ENCODE measurements at places on chromosomes 13 and 19.
A peak's percentile ranks its signal among the peaks of the same experiment; 100 is the strongest.

GRCh38 chr13:45953082-45953481 is 99.5 kb downstream of the ZC3H13 start:
- no peak for DNase-seq

DNA sequence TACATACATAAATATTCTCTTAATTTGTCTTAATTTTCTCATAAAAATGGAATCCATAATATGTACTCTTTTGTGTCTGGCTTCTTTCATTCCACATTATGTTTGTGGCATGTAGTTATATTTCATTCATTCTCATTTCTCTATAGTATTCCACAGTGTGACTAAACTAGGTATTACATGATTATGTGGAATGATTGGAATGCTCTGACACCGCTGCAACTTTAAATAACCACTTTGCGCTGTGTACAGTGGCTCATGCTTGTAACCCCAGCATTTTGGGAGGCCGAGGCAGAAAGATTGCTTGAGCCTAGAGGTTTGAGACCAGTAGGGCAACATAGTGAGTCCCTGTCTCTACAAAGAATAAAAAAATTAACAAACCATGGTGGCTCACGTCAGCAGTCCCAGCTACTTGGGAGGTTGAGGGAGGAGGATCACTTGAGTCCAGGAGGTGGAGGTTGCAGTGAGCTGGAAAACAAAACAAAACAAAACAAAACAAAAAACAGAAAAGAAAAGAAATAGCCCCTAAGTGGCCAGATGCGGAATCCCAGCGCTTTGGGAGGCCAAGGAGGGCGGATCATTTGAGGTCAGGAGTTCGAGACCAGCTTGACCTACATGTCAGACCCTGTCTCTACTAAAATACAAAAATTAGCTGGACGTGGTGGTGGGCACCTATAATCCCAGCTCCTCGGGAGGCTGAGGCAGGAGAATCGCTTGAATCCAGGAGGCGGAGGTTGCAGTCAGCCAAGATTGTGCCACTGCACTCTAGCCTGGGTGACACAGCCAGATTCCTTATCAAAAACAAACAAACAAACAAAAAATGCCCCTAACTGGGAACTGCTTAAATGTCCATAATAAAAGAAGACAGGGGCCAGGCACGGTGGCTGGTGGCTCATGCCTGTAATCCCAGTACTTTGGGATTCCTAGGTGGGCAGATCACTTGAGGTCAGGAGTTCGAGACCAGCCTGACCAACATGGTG is 8.0 kb upstream of the SAE1 start:
- no peak for DNase-seq

GRCh38 chr13:19645000-19645399 is 11.5 kb downstream of the MPHOSPH8 start:
- DNase-seq = no peak

GRCh38 chr19:19642506-19643157 is 825 bp downstream of the GMIP start:
- peak; percentile 52 for DNase-seq

DNA sequence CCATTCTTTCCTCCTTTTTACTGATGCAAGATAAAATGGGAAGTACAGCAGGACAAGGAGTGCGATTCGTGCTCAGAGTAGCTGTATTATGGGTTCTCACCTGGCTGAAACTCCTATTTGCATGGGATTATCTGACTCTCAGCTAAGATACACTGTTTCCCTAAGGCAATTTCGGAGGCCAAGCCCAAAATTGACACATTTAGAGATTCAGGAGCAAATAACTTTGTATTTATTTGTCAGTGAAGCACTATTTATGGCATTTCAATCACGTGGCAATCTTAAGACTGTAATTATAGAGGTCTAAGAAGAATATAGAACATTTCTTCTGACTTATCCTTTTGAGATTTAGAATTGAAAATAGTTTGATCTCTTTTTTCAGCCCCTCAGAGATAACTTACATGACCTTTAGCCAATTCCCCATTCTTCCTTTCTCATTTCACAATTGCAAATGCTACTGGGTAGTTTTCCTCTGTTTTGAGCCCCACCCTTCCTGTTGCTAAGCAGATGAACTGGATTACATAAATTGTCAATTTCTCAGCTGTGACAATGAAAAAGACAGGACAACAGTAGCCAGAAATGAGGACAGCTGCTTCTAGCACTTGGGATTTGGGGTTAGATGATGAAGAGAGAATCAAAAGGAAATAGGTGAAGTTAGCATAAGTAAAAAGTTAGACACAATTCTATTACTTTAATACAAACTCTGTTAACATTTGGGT is 122.7 kb upstream of the FRY start:
- DNase-seq = no peak

GRCh38 chr19:5480427-5480836 is 25.2 kb downstream of the ZNRF4 start:
- peak; percentile 30 for DNase-seq

- no peak for DNase-seq
Observed at GRCh38 chr19:42544146-42544545, 15.9 kb upstream of the CEACAM1 start.

GRCh38 chr19:664913-665443 is 2.0 kb upstream of the RNF126 start:
- peak; percentile 93 for DNase-seq

- no peak for DNase-seq
Observed at GRCh38 chr19:8655340-8655709, 24.9 kb downstream of the NFILZ start.

DNA sequence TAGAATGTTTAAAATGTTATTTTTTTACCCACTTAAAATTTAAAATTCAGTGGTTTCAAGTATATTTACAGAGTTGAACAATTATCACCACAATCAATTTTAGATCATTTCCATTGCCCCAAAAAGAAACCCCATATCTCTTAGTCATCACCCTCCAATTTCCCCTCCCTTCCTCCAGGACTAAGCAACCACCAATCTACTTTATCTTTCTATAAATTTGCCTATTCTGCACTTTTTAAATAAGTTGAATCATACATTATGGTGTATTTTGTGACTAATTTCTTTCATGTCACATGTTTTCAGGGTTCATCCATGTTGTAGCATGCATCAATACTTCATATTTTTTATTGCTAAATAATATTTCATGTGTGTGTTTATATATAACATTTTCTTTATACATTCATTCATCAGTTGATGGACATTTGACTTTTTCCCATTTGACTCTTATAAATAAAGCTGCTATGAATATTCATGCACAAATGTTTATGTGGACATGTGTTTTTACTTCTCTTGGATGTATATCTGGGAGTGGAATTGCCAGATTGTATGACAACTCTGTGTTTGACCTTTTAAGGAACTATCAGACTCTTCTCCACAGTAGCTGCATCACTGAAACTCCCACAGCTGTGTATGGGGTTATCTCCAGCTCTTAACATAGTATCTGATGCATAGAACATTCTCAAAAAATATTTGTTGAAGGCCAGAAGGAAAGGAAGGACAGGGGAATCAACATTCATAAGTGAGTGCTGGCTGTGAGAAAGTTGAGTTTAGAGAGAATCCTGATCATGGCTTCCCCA is 107.8 kb upstream of the OXGR1 start:
- DNase-seq = no peak

DNA sequence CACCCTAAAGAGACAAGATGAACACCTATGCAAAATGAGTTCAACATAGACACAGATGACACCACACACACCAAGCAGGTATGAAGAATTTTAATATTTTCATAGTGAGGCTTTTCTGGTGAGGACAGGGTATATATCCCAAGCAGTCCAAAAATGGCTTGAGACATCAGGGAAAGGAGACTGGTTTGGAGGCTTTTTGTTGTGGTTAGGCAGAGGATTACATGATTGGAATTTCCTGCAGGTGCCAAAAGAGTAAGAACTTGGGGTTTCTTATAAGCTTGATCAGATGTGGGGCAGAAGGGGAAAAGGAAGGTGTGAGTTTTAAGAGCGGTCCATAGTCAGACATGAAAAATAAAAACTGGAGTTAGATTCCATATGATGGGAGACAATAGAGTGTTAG is 420.8 kb upstream of the SLITRK1 start:
- DNase-seq = no peak

DNA sequence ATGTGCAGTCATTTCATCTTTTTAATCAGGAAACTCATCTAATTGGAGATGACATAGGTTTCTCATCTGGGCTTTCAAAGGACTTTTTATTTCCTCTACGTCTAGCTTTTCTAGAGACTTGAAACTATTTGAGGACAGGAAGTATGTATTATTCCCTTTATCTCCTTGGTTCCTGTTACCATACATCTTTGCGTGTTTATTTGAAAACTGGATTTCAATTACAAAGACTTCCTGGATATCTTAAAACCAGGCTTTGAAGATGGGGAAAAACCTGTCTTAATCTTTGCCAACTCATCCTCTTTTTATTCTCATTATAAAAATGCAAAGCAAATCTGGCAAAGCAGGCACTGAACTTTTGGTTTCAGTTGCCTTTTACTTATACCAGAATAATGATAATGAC is 130.5 kb downstream of the LMO7 start:
- no peak for DNase-seq

DNA sequence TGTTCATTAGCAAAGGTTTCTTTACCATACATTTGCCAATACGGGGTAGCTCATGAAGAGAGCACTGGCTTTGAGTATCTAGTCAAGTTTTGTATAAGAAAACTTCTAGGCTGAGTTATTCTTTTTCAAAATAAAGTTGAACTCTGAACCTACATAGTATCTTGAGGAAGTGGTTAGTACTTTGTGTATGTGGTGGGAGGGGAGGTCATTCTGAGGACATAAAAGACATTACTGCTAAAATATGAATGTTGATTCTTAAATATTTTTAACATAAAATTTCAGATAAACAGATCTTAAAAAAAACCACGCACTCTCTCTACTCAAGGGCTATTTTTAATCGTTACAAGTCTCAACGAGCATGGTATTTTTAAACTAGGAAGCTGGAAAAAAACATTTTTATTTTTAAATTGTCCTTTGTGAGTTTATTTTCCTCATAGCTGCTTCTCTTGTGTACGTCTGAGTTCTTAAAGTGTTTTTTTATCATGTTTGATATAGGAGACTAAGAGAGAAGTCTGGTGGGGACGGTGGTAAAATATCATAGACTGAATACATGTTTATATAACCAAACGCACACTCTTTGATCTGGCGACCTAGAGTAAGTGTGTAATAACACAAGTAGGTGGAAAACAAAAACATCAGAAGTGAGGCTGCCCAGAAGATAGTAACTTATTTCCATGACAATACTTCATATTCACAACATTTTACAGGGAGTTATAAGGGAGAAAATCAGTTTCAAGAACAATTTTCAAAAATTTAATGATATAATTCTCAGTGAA is 118.0 kb upstream of the POSTN start:
- DNase-seq = no peak

DNA sequence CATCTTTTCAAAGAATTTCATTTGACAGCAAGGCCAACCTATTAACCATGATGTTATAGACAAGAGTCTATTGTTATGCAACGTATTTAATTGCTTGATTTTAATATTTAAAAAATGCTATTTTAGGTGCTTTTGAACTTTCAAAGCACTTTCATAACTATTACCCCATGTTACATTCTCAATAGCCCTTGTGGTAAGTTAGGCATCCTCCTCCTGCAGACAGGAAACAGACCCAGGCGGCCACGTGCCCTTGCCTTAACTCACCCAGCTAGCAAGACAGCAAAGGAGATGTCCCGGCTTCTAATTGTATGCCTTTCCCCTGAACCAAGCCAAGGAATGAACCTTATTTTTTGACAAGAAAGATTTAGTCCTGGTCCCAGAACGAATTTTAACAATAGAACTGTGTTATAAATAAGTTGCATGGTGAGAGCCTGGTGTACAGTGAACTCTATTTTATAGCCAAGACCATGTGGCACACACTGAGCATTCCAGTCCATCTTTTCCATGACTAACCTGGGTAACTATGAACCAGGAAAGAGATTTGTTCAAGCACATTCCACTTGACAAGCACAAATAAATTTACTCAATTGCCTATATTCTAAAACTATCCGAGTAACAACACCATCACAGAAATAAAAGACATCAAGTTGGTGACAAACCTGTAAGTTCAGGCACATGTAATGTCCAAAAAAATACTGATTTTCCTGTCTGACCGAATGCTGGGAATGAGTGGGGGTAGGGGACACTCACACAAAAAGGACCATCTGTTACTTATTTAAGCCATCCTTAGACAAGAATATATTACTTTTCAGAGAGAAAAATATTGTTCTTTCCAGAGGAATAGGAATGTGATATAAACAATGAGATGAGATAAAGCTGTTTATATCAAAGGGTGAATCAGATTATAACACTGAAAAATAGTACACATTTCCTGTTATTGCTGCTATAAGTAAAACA is 163.0 kb downstream of the EFNB2 start:
- no peak for DNase-seq

DNA sequence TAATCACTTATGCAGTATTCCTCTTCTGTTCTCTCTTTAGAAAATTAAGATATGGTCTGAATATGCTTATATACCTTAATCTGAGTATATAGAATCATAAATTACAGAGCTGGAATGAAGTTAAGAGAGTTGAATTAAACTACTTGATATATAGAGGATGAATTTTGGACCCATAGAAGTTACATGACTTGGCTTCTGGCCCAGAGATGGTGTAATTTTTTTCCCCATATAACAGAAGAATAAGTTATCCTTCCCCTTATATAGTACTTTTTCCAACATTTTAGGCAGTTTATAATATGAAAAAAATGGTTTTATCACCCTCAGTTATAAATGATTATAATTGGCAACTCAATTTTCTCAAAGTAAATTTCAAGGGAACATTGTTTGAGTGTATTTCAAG is 616.3 kb downstream of the TBC1D4 start:
- DNase-seq = no peak

DNA sequence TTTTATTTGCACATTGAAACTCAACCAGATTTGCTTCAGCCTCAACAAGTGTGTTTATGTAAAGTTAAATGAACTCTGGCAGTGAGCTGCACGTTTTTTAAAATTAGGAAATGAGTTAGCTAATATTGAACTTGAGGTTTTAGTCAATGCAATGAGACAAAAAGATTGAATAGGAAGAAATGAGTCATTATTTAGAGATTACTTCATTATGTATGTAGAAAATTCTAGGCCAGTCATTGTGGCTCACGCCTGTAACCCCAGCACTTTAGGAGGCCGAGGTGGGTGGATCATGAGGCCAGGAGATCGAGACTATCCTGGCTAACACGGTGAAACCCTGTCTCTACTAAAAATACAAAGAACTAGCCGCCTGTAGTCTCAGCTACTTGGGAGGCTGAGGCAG is 22.8 kb upstream of the CD70 start:
- no peak for DNase-seq

DNA sequence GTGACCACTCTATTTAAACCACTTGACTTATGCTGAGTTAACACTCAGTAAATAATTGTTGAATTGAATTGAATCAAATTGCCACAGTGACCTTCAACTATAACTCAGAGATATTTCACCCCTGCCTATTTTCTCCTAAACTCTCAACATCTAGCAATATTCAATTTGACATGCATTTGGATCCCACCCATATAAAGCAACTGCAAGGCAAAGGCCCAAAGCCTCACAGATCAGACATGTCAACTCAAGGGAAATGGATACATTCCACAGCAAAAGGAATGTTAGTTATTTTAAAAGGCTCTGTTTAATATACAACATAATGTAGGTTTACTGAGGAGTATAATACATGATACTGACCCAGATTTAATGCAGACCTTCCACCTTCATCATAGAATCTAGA is 107.4 kb downstream of the KCTD12 start:
- no peak for DNase-seq

GRCh38 chr19:48635263-48635965 is 1.8 kb downstream of the DBP start:
- DNase-seq = peak; percentile 66

Measured in KBM-7 (cell line).